ENCODE measurements at places on chromosomes 2 and 18. TPM values are rescaled to one million over a fixed set of nuclear protein-coding genes. Genes with fewer than 3 reads are reported as not detected.

REEP1 gene
- 200 TPM for total RNA-seq

NPPC gene
- 4.4 TPM for total RNA-seq

FMNL2 gene
- 80.5 TPM for total RNA-seq

PFN4 gene
- total RNA-seq = 0.92 TPM

GAL3ST2 gene
- total RNA-seq = 0.69 TPM

FBXO15 gene
- total RNA-seq = 7.2 TPM

TUBB8B gene
- total RNA-seq = 0.69 TPM

LYPD1 gene
- total RNA-seq = 77.0 TPM

PJVK gene
- total RNA-seq = 3.9 TPM

BCS1L gene
- total RNA-seq = 26.5 TPM

ITPRIPL1 gene
- total RNA-seq = 1.6 TPM

SERPINB11 gene
- total RNA-seq = not detected

ATOH8 gene
- total RNA-seq = 3.2 TPM

AMER3 gene
- total RNA-seq = 33.7 TPM

SRD5A2 gene
- 0.23 TPM for total RNA-seq

TDRD15 gene
- total RNA-seq = under 0.01 TPM

SPRED2 gene
- 10.8 TPM for total RNA-seq

ME2 gene
- 109 TPM for total RNA-seq

EFHD1 gene
- total RNA-seq = 3.7 TPM

GPAT2 gene
- total RNA-seq = 2.3 TPM

HOXD1 gene
- not detected for total RNA-seq

CD207 gene
- not detected for total RNA-seq

Data from diencephalon (tissue), 1 donor.